ENCODE measurements at places on chromosomes 1 and 21.
A peak's percentile ranks its signal among the peaks of the same experiment; 100 is the strongest.

GRCh38 chr1:22376001-22376400, 75.7 kb upstream of the ZBTB40 start:
- DNase-seq = no peak

GRCh38 chr21:26127918-26128317, 42.7 kb downstream of the APP start:
- no peak for DNase-seq

DNA sequence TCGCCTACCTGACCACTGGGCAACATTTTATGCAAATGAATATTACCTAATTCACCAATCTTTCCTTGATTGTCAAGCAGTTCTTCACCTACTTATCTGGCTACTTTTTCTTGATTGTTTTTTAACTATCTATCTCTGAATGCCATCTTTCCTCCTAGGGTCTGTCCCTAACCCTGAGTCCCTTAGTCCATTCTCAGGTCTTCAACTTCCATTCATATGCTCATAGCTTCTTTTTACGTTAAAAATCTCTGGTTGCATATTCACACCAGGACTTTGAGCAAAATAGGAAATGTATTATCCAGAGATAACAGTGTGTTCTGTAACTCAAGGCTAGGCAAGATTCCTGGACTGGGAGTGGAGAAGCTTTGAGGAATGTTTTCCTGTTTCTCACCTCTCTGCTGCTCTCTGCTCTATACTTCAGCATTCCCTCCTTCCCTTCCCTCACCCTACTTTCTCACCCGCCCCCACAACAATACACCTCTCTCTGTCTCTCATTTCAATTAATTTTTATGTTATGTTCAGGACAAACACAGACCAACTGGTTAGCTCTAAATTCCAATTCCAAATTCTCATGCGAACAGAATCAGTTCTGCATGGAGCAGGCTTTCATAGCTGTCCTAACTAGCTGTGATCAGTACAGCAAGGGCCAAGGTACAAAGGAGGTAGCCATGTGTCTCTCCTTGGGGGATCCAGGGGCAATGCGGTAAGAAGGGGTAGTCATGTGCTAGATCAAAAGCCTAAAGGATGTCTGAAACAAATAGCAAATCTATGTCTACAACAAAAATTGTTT, 278.4 kb downstream of the USH2A start:
- no peak for DNase-seq

DNA sequence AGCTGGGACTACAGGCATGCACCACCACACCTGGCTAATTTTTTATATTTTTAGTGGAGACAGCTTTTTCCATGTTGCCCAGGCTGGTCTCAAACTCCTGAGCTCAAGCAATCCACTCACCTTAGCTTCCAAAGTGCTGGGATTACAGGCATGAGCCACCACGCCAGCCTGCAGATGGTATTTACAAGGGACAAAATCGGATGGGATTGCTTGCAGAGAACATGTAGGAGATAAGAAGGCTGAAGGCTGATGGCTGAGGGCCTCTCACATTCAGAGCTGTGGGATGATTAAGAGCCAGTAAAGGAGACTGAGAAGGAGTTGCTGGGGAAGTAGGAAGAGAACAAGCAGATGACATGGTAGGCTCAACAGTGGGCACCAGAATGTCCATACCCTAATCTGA, 24.0 kb upstream of the QSOX1 start:
- no peak for DNase-seq

GRCh38 chr1:3533067-3534048, 78.0 kb downstream of the MEGF6 start:
- no peak for DNase-seq

DNA sequence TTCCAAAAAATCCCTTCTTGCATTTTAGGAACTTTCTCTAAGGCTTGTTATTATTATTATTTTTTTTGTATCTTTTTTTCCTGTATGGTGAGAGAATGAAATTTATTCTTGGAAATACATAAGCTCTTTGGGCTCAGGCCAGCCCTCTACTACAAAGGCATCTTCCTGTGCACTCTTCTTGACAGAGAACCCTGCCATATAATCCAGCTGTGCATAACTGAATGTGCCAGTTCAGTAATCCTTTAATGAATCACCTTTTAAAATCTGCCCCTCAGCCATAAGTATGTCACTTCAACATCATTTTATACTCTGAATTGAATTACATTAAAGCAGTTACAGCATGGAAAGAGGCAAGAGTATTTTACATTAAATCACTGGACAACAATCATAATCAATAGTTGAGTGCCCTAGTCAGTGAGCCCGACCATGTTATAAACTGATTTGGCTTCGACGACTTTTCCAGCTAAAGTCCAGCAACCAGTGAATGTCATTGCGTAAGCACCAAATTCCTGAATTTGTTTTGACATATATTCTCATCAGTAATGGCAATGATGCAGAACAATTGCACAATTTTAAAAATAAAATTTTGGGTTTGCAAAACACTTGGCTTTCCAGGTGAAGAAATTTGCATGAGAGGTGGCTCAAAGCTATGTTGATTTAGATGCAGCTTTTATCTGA, 59.2 kb upstream of the KCNK2 start:
- DNase-seq = no peak

DNA sequence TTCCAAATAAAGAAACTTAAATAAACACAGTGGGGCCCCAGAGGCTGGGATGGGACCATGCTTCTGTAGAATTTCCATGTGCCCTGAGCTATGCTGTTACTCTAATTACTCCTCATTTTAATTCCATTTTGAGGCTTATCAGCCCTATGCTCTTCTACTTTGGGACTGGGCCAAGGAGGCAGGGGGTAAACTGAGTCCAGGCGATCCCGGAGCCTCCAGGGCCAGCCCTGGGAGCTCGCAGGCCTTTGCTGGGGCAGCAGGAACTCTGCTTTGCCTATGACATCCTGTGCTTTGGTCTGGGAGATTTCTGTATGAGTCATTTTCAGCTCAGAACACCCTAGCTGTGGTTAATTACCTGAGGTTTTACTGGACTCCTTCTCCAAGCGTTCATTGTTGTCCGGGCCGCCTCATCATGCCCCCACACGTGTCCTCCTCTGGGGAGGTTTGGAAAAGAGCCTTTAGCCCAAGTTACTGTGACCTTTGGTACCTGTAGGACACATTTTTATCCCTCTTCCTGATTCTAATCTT, 95.7 kb downstream of the RHOU start:
- no peak for DNase-seq

DNA sequence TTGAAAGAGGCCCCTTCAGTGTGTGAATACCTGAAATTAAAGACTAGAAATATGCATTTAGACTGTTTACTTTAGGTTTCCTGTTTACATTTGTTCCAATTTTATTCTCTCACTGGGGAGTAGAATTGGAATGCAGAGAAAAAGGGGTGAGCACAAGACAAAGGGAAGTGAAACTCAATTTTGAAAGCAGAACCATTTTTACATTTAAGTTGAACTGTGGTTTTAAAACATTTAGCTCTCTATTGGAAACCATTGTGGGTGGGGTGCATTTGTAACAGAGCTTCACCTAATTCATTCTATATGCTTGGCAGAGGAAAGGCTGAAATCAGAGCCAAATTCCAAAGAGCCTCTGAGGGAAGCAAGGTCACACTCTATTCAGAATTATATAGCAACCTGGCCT, 235.3 kb upstream of the C1orf105 start:
- DNase-seq = no peak

DNA sequence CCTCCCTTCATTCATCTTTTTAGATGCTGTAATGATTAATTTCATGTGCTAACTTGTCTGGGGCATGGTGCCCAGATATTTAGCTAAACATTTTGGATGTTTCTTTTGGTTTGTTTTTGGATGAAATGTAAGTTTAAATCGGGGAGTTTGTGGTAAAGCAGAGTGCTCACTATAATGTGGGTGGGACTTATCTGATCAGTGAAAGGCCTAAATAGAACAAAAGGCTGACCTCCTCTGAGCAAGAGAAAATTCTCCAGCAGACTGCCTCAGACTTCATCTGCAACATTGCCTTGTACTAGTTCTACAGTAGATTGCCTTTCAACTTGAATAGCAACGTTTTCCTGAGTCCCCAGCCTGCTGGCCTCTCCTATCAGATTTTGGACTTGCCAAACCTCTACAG, 183.6 kb downstream of the S1PR1 start:
- no peak for DNase-seq

DNA sequence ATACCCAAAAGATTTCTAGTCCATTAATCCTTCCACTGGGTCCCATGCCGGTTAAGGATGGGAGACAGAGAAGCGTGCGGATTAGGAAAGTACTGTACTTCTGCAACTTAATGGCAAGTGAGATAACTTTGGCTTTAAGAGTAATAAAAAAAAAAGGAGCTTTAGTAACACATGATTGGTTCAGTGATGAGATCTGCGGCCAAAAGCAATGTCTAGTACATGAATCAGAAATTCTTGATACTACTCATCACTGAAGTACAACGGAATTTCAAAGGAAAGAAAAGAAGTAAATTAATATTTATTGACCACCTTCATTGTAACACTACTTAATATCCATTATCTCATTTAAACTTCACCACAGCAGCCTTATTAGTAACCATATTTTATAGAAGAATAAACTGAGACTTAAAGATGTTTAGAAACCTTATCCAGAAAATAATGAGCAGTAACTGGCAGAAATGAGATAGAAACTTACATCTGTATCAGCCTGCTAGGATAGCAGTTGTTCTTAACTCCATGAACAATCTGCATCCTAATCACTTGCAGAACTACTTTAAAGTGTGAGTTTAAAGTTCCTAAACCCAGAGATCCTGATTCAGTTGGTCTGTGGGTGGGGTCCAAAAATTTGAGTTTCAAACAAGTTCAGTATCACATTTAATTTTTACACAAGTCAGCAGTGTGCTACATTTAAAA, 14.1 kb upstream of the NUF2 start:
- DNase-seq = no peak

DNA sequence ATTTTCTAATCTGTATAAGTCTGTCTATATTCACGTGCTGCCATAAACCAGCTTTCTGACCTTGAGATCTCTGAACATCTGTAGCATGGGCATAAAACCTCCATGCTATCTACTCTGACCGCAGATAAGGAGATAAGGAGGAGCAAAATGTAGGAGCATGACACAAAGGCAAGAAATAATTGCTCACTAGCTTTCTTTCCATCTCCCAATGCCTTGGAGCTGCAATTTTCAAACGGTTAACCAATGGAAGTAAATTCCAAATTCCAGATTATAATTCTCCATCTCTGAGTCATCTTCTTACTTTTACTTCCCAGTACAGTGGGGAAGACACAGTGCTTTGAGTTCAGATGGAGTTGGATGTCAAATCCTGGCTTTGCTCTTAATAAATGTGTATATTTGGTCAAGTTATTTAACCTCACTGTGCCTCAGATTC, 41.6 kb downstream of the CD58 start:
- DNase-seq = no peak

- no peak for DNase-seq
These were observed 14.9 kb downstream of the DESI2 start for GRCh38 chr1:244667797-244668196.

DNA sequence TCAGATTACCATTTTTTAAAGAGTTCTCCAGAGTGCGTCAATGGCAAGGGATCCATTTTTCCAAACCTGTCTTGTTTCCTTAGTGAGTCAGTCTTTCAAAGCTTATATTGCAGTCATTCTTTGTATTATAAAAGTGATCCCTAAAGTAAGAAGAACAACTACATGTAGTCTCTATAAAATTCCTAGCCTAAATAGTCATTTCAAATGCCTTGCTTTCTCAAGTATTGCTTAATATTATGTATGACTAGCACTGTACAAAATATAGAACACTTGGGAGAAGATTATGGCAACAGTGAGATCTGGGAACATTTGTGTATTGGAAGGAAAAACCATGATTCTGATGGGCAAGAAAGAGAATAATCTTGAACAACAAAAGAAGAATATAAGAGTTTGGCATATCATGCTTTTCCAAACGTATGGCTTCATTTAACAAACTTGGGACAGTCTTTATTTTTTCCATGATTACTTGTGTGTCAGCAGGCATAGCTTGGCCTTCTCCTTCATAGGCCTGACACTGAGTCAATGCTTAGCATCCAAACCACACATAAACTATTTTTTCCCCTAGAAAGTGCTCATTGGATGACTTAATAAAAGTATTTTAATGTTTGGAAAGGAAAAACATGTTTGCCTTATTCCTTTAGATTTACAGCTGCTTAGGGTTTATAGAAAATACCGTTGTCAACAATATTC, 547.4 kb downstream of the LTN1 start:
- DNase-seq = no peak

- DNase-seq = no peak
These were observed 41.6 kb upstream of the PPIAL4F start for GRCh38 chr1:144551107-144551542.

- no peak for DNase-seq
These were observed 943 bp downstream of the ERRFI1 start for GRCh38 chr1:8025061-8025670.

DNA sequence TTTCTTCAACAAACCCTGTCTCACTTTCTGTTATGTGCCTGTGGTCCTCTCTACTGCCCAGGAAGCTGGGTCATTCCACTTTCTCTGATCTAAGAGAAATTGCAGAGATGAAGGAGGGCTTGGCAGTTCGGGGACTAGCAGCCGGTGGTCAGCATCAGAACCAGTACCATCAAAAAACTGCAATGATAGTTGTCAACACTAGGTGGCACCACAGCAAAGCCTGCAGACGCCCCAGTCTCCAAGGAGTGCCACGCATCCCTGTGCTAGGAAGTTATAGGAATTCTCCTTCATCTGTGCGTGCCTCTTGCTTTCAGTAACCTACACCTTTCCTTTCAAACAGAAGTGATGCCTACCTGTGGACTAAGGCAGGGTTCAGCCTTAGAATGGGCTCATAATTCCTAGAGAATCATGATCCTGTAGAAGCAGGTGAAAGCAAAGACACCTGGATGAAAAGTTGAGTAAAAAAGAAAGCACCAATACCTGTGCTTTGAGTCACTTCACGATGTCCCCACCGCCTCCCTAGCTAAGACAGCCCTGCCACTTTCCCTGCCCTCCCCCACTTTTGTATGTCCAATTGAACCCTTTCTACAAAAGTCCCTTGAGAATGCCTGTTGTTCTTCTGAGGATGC, 129.2 kb downstream of the ADAMTS1 start:
- peak; percentile 16 for DNase-seq

DNA sequence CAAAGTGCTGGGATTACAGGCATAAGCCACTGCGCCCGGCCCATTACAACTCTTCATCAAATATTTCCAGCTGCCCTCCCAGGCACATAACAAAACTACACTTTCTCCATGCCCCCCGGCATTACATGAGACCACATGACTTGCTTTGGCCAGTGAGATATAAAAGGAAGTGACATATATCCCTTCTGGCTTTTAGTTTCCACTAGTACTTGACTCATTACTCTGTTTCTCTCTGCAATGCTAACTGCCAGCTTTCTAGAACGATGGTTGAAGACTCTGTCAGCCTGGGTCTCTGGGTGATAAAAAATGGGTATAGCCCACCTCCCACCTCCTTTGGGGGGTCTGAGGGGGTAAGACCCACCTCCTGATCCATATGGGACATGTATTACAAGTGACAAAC, 24.2 kb downstream of the ABL2 start:
- no peak for DNase-seq

- no peak for DNase-seq
These were observed 326.6 kb downstream of the CAMTA1 start for GRCh38 chr1:7111853-7112252.

- no peak for DNase-seq
These were observed 165.8 kb upstream of the EDN2 start for GRCh38 chr1:41650028-41650880.

- no peak for DNase-seq
These were observed 51.5 kb upstream of the CYP2J2 start for GRCh38 chr1:59978026-59978425.

Data from stimulated activated CD4-positive, alpha-beta T cell treated with anti-CD3 and anti-CD28 coated beads, Interleukin-2, amount 100 ng/mL, for 48 hours (primary cell).